Pancreas (tissue), 10 donors: ENCODE measurements at places on chromosomes 13 and 19. TPM values are rescaled to one million over a fixed set of nuclear protein-coding genes. Genes with fewer than 3 reads are reported as not detected.
A peak's percentile ranks its signal among the peaks of the same experiment; 100 is the strongest.

LSM7 gene
- 26.9 TPM for total RNA-seq

SERPINE3 gene
- total RNA-seq: not detected

GPR42 gene
- 0.16 TPM for total RNA-seq

KLK12 gene
- not detected for total RNA-seq

ZNF829 gene
- total RNA-seq: 1.4 TPM

TPP2 gene
- total RNA-seq: 22.3 TPM

KLF2 gene
- 6.0 TPM for total RNA-seq

SIGLEC9 gene
- 0.35 TPM for total RNA-seq

PBX4 gene
- 0.40 TPM for total RNA-seq

RELB gene
- 8.3 TPM for total RNA-seq

SLC6A16 gene
- total RNA-seq: 1.6 TPM

DNA sequence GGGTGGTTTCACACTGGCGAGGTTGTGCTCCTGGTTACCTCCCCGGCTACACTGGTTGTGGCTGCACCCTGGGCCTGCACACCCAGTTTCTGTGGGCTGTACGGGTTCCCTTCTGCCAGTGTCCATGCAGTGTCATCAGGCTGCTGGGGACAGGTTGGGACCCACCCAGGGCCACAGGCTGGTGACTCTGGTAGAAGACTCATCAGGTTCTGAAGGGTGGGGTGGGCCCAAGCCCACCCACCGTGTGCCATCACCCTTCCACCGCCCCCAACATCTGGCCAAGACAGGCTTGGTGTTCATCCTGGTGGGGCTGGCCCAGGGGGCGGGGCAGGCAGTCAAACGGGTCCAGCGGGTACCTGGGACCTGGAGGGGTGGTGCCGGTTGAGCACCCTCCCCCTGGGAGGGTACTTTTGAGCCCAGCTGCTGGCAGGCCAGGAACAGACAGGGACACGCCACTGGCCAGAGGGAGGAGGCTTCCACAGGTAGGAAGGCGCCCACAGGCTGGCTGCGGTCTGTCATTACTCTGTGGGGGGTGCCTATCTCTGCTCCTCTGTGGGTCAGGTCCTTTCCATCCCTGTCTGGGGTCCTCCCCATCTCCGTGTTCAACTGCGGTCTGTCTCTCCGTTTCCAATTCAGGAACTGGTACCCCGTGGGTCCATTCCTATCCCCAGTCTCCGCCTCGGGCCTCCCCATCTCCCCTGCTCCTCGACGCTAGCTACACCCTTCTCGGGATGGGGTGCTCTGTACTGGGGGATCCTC is at the start of gene RNF225:
Gene RNF225, plus strand, starts transcription at position 437 of the 759 bp plus-strand sequence. CDS start 434 bp downstream, outside the sequence.
- DNase-seq: peak; percentile 27

GRCh38 chr19:49340069-49340864 is 5.1 kb downstream of the CD37 start:
- DNase-seq: peak; percentile 95

DNA sequence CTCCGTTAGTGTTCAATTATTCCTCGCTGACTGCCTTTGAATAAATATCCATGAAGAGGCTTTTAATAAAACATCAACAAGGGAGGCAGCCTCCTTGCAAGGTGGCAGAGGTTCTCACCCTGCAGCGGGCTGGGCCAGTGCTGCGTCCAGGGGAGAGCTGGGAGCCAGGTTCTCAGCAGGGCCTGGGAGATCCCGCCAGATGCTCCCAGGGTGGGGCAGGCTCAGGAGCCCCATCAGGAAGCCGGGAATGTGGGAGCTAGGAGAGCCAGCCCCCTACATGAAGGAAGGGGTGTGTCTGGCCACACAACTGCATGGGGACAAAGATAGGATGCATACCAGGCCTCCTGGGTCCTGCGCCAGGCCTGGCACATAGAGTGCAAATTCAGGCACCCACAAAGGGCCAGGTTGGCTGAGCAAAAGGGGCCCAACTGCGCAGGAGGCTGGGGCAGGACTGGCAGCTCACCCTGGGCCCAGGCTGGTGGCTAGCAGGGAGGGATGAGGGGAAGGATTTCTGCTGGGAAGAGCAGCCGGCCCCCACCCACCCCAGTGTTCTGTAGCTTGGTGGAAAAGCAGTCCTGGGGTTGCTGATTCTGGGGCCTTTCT is 22.8 kb downstream of the VSTM2B start:
- DNase-seq: no peak

DNA sequence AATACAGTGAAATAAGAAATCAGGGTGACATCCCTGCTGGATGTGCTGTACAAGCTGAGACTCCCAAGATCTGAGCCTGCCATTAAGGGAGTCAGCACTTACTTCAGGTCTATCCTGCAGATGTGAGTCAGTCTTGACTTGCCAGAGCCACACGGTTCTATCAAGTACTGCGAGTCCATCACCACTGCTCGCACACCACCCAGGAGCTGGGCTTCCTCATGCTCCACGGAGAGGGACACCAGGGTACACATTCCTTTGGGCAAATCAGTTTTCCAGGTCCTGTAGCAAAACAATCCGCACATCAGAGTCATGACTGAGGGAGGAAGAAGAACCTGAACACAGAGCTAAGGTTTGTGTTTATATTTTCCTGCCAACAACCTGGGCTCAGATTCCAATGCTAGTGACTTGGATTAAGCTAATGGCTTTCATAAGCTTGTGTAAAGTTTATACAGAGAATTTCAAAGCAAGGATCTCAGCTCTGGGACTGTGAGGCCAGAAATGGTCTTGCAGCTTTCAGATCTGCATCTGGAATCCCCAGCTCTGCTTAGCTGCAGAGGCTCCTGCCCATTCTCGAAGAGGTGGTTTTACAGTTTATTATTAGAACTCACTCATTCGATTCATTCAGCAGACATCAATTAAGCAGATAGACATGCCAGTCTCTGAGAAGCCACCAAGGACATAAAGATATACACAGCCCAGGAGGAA is 90.6 kb downstream of the KL start:
- no peak for DNase-seq

GRCh38 chr19:33039108-33039599 is 25.5 kb downstream of the RHPN2 start:
- no peak for DNase-seq

GRCh38 chr13:50015258-50015657 is at the start of gene KCNRG:
Gene KCNRG, plus strand, starts transcription at chr13:50015444. Its CDS starts 50 bp downstream, at chr13:50015494.
- DNase-seq: no peak

- no peak for DNase-seq
These were observed 618.0 kb upstream of the ARGLU1 start for GRCh38 chr13:107185889-107186288.

GRCh38 chr19:48737360-48737998 is 2.9 kb downstream of the RASIP1 start:
- DNase-seq: peak; percentile 95

- no peak for DNase-seq
These were observed 8.6 kb upstream of the RNF6 start for GRCh38 chr13:26230703-26231102.

DNA sequence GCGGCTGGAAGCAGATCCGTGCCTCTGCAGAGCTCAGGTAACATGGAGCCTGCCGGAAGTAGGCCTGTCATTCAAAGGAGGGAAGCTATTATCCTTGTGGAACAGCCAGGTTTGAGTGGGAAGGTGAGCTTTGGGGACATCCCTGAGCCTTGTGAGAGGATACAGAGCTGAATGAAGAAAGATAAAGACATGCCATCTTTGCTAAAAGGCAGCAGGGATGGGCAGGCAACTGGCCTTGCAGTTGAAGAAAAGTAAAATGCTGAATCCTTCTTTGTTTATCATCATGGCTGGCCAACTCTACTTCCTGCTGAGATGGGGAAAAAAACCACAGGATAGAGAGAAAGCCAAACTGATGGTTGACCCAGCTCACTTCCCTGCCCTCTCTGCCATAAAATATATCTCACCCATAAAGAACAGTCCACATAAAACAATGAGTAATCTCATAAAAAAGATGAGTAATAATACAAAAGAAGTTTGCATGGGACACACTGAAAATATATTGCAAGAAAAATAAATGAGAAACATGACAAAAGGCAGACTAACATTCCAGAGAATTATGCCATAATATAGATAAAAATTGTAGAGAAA is 226.3 kb downstream of the DLEU7 start:
- no peak for DNase-seq

DNA sequence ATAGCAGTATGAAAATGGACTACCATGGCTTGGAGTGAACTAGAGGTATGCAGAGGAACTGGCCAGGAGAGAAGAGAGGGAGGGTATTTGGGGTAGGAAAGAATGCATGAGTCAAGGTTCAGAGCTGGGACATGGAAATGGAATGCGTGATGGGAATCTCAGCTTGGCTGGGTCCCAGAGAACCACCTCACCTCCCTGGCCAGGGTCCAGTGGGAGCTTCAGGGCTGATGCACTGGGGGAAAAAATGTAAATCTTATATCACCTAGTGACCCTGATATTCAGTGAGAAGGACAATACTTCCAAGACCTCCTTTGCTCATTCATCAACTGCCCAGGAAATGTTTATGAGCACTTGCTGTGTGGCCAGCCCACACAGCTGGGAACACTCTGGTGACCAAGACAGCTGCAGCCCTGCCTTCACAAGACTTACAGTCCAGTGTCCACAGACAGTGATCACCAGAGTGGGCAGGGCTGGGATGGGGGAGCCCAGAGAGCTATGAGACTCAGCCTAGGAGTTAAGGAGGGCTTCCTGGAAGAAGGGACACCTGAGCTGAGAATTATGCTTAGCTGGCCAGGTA is 12.8 kb downstream of the IGSF23 start:
- no peak for DNase-seq

GRCh38 chr19:41321600-41322270 is 11.8 kb downstream of the CCDC97 start:
- DNase-seq: no peak

GRCh38 chr13:43054803-43055802 is 31.7 kb downstream of the DNAJC15 start:
- DNase-seq: no peak

DNA sequence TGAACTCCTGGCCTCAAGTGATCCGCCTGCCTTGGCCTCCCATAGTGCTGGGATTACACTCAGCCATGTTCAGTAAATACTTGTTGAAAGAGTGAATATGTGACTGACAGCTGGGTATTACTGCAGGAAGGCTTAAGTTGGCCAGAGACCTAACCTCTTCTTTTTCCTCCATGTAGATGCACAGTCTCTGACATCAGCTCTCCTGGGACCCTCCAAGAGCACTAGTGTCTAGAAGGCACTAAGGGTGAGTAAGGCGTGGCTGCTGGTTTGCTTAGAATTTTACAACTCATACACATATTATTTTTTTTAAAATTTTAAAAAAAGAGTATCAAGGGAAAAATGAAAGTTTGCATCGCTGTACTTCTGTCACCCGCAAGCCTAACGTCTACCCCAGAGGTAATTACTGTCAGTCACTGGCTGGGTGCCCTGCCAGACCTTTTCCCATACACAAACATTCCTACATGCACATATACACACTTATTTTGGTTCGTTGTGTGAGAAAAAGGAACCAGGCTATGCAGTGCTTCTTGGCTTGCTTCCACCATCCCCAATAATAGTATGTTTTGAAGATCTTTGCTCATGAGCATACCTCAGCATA is 122.0 kb downstream of the SIPA1L3 start:
- no peak for DNase-seq

GRCh38 chr19:49845414-49845813 is 5.5 kb upstream of the PTOV1 start:
- no peak for DNase-seq

- DNase-seq: no peak
These were observed 7.1 kb downstream of the AKAP11 start for GRCh38 chr13:42279080-42279479.

GRCh38 chr13:51336746-51337145 is 2.7 kb upstream of the SERPINE3 start:
- DNase-seq: peak; percentile 55

- DNase-seq: no peak
These were observed 666 bp downstream of the POMP start for GRCh38 chr13:28659621-28659970.

DNA sequence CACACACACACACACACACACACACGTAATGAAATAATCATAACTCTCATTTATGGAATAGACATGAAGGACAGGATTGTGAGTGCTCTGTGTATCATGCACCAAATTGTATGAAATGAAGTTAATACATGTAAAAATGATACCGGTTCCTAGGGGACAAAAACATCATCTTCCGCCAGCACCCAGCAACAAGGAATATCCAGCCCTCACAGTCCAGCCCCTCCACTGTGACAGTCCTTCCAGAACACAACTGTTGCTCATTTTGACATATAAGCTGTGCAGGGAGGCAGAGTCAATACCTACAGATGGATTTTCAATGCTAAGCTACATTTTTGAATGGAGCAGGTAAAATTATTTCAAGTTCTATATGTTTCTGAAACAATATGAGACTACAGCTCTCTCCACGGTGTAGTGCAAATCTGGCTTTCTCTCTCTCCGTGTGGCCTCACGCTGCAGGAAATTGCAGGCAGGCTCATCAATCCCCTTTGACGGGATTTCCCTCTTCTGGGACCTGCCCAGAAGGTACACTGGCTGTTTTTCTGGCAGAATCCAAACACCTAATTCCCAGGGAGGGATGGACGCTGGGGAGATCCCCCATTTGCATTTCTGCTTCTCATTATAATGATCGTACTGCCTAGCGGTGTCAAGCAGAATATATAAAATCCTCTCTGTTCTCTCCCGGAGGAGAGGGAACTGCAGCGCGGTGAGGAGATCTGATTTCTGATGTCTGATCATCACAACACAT is 494.0 kb downstream of the LIG4 start:
- DNase-seq: no peak

- DNase-seq: no peak
These were observed 11.1 kb downstream of the PGPEP1 start for GRCh38 chr19:18351544-18351943.

GRCh38 chr13:110855363-110855762 is 59.5 kb downstream of the ANKRD10 start:
- DNase-seq: no peak

GRCh38 chr13:33284916-33285315 is 639 bp downstream of the STARD13 start:
- no peak for DNase-seq

DNA sequence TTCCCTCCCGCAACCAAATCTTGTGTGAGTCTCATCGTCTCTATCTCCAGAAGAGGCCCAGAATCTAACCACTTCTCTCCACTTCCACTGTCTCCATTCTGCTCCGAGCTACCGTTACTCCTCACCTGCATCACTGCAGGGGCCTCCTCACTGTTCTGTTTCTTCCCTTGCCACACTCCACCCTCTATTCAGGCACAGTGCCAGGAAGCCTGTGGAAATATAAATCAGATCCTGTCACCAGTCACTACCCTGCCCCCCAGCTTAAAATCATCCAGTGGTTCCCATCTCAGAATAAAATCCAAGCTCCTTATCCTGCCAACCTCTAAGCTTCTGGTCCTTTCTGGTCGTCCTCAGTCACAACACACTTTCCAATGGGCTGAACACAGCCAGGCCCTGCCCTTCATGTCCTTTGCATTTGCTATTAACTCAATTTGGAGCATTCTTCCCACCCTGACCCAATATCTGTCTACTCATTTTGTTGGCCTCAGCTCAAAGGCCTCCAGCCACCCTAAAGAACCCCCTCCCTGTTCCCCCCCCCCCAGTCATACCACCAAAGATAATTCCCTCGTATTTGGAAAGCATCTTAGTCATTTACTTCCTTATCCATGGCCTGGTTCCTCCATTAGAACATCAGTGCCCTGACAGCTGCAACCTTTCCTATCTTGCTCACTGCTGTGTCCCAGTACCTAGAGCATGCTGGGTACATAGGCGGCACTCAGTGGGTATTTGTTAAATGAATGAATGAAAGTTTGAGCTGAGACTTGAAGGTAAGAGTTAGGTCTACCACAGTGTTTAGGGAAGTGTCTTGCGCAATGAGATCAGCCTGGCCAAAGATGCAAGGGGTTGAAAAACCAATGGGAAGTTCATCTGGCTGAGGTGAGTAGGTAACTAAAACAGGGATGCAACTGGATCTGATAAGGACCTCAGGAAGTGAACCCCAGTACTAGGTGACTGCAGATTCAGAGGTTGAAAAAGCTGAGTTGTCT is 24.4 kb downstream of the ZNF175 start:
- DNase-seq: no peak
